NCI-H187 treated with DMSO at 0.1 percent for 48 hours (cell line): ENCODE measurements at places on chromosomes 1 and 21.

DNA sequence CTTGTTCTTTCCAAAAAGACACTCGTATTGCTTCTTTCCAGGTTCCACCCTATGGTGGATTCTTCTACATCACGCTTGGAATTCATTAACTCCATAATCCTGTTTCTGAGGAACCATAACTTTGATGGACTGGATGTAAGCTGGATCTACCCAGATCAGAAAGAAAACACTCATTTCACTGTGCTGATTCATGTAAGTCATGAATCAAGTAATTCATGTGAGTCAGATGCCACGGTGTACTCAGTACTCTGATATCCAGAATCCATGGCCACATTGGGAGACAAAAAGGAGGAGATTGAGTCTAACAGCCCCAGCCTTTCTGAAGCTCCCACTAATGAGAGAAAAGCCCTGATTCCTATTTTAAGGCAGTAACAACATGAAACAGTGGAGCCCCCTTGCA lies 7.4 kb downstream of the CHI3L2 start:
- DNase-seq: no peak

GRCh38 chr1:222629921-222630535 lies 12.1 kb downstream of the MIA3 start:
- DNase-seq: no peak

GRCh38 chr1:57857809-57858208 lies 433.9 kb upstream of the DAB1 start:
- no peak for DNase-seq

GRCh38 chr1:221672239-221672645 lies 69.6 kb downstream of the DUSP10 start:
- DNase-seq: no peak

DNA sequence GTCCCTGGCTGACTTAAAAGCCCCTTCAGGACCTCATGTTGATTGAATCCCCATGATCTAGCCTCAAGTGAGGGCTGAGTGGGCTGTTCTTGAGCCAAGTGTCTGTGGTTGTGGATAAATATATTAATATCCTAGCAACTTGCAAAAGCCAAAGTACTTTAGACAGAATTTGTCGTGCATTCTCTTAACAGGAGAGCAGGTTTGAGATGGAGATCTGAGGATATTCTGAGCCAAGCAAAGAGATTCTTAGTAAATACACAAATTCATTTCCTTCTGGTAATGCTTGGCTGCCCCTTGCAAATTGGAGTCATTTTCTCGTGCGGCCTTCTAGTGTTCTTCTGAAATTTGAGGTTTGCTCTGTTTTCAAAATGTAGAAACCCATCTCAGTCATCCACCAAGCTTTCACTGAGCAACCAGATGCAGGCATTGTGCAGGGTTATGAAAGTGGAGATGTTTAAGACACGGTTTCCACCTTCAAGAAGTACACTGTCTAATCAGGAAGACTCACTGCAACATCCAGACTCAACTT lies 242.1 kb upstream of the JUN start:
- DNase-seq: no peak

DNA sequence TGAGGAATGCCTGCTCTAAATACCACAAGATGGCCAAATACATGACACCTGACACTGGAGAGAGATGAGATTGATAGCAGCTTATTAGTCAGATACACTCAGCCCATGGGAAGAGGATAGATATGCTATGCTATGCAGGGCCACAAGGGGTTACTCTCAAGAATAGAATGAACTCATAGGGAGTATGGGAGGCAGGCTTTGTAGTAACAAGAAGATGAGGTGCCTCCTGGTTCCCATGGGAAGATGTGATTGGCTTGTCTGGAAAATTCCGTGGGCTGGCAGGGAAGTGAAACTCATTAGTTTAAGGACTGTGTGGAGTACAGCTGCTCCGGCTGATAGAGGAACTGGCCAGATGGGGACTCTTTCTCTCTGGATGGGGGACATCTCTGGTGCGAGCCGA lies 16.5 kb downstream of the CCDC30 start:
- no peak for DNase-seq

GRCh38 chr1:109492779-109493178 lies 1.1 kb upstream of the CYB561D1 start:
- DNase-seq: no peak

DNA sequence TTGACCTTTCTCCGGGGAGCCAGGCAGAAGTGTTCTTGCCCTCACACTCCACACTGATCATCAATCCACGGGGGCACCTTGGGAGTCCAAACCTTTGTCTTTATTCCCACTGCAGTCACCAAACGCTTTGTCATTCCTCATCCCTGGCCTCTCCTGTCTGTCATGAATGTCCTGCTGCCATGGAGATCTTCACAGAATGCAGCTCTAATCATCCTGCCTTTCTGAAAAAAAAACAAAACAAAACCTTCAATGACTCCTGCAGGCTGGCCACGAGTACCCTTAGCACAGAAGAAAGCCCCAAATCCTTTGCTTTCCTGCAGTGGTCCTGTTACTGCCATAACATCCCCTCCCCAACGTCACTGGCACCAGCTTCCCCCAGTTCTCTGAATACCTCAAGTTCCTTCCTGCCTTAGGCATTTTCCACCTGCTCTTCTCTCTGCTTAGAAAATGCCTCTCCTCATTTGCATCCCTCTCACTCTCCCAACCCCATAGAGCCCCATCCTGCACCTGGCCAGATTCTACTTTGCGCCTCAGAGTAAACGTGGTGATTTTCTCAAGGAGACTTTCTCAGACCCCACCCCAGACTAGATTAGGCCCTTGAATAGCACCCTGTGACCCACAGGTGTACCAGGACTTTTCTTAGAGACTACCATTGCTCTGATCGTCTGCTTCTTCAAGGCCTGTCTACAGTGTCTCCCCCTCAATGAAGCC lies 131.2 kb downstream of the AK5 start:
- no peak for DNase-seq

GRCh38 chr21:42737951-42738590 lies 84.7 kb downstream of the PDE9A start:
- no peak for DNase-seq

- DNase-seq: no peak
Observed at GRCh38 chr1:173329726-173330125, 122.6 kb upstream of the TNFSF4 start.

DNA sequence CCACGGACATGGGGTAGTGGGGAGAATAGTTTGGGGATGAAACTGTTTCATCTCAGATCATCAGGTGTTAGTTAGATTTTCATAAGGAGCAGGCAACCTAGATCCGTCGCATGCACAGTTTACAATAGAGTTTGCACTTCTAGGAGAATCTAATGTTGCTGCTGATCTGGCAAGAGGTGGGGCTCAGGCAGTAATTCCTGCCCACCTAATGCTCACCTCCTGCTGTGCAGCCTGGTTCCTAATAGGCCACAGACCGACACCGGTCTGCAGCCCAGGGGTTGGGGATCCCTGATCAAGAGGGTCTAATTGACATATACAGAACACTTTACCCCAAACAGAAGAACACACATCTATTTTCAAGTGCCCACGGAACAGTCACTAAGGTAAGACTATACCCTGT lies 275.1 kb downstream of the PTPRU start:
- no peak for DNase-seq

- DNase-seq: no peak
Observed at GRCh38 chr1:233151861-233152260, 143.7 kb downstream of the PCNX2 start.

DNA sequence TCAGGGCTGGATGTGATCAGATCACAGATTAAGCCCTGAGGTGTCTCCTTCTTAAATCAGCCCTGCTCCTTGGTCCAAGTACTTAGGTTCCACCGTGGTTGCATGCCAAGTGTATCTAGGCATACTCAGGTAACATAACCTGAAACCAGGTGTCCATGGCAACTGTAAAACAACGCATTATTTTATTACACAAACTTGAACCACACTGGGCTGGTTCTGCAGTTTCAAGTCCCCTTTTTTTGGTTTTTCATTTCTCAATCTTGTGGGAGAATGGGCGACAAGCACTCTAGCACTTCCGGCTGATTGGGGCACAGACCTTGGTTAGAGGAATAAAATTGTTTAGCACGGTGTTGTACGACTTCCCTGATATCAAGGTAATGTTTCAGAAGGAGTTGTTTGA lies 65.2 kb downstream of the GBP6 start:
- DNase-seq: no peak

DNA sequence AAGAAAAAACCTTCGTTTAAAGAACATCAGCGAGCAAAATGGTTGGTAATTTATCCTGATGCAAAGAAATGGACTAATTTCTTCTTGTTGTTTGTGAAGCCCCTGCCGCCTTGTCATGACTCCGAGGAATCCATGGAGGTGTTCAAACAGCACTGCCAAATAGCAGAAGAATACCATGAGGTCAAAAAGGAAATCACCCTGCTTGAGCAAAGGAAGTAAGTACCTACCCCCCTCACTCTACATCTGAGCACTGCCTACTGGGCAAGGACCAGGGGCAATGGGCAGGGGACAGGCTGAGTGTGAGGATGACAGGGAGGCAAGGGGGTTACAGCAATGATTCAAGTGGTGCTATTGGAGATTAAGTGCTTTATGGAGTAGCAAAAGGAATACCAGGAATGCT lies 29.4 kb downstream of the MAP3K7CL start:
- DNase-seq: no peak

- no peak for DNase-seq
Observed at GRCh38 chr1:113403065-113403464, 12.8 kb downstream of the MAGI3 start.

DNA sequence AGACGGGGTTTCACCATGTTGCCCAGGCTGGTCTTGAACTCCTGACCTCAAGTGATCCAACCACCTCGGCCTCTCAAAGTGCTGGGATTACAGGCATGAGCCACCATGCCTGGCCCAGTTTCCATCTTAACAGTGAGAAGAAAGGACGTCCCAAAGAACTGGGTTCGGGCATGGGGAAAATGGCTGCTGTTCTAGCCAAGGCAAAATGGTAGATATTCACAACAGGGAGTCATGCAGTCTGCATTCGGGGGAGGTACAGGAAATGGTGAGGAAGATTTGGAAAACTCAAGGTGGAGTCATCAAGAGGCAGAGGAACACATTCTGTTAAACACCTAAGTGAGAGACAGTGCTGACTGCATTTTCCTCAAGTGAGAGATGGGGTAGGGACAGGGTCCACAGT lies 4.1 kb upstream of the ATP2B4 start:
- DNase-seq: no peak

DNA sequence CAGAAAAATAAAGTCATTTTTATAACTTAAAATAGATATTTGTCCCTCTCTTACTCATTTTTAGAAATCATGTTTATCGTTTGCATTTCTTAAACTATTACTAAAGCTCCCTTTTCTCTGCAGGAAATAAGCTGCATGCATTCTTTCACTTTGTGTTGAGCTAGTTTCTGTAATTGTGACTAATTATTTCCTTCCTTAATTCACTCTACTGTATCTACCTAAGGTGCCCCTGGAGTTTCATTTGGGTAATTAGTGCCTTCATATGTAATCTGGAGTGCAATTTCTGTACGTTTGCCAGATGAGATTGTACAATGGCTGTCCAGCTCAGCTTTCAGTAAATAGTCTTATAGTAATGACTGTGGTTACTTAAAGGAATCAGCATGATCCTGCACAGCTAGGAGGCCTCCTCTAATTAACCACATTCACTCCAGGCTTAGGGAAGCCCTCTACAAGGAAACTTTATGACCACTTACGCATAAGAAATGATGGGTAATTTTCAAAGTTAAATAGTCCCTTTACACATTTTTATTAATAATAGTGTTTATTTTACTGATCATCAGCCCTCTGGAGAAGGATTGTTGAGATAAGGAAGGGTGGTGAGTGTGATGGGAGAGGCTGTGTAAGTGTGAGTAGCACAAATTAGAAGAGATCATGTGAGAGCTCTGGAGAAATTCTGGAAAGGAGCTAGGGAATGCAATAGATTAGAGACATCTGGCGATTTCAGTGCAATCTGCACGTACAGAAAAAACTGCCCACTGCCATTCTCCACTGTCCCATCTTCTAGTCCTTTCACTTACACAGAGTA lies 86.8 kb downstream of the LRRC8C start:
- DNase-seq: no peak

GRCh38 chr1:158979229-158979628 lies 30.5 kb upstream of the IFI16 start:
- DNase-seq: no peak

DNA sequence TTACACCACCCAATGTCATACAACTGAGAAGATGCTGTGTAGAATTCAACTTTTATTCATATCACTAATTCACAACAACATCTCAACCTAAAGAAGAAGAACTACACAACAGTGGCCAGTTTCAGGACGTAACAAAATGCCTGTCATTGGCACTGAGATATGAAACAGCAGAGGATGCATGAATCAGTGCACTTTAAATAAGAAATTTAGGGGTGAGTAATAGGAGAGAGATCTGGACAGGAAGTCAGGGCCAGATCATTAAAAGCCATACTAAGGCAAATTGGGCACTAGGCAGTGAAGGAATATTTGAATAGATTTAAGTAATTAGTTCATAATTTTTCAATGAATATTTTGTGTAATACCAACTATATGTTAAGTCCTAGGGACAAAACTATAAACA lies 510.5 kb downstream of the PLPP3 start:
- no peak for DNase-seq

DNA sequence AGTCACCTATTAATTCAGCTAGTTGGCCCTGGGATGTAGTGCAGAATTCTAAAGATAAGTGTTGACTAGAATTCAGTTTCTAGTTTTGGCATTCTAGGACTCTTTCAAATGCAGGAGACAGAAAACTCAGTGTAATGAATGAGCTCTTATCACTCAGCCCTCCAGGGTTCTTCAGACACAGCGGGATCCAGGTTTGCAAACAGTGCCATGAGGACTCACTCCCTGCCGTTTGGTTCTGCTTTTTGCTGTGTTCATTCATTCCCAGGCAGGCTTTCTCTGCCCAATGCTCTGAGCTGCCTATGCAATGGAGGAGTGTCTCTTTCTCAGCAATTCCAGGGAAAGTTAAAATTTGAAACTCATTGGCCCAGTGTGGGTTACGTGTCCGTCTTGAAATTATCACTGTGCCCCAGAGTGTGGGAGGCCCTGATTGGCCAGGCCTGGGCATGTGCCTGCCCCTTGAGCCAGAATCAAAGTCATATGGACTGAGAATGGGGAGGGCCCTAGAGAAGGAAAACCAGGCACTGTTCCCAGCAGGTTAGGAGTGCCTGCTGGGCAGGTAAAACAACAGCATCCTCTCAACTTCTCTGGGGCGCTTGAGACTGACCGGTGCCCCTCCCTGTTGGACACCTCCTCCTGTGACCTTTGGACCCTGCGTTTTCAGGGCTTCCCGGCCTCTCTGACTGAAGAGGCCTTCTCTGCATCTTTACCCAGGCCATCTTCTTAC lies 43.4 kb downstream of the TMEM51 start:
- DNase-seq: no peak

DNA sequence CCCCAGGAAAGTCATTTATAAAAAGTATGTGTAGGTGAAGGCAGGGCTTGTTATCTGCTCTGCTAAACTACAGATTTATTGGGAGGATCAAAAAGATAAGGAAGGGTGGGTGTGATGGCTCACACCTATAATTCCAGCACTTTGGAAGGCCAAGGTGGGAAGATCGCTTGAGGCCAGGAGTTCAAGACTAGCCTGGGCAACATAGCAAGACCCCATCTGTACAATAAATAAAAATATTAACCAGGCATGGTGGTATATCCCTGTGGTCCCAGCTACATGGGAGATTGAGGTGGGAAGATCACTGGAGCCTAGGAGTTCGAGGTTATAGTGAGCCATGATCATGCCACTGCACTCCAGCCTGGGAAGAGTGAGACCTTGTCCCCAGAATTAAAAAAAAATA lies 86.4 kb downstream of the NENF start:
- DNase-seq: no peak
